Stimulated activated CD8-positive, alpha-beta memory T cell treated with anti-CD3 and anti-CD28 coated beads, Interleukin-15, amount 100 ng/mL, for 48 hours (primary cell): ENCODE measurements at places on chromosomes 2 and 18.

DNA sequence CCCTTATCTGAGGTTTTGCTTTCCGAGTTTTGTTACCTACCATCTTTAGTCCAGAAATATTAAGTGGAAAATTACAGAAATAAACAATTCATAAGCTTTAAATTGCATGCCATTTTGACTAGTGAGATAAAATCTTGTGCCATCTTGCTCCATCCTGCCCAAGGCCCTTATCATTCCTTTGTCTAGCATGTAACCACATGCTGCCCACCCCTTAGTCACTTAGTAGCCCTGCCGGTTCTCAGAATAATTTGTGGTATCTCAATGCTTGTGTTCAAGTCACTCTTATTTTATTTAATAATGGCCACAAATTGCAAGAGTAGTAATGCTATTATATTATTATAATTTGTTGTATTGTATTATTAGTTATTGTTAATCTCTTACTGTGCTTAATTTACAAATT, 36.8 kb upstream of the VPS54 start:
- no peak for DNase-seq

DNA sequence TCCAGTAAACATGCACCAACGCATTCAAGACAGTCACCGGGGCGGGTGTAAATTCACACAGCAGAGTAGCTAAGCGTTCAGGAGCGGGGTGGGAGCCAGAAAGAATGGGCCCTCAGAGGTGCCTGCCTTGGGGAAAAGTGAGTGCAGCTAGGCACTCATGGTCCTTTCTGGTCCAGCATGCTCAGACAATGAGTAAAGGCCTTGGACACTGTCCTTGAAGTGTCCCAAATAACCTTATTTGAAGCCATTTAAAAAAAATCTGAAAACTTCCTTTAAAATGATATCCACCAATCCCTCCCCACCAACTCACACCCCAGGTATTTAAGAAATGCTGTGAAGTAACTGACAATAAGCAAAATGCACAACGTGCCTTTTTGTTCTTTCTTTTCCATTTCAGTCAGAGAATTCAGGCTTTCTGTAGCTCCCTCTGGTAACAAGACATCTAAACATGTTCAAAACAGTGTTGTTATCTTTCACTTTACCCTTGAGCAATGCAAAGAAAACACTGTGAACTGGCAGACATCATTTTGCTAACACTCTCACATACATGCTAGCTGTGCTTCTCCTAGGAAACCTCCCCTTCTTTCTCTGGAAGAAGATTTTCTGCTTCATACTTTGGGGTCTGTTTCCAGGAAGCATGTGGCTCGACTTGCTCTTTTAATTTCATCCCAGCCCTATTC, 445.1 kb upstream of the SPRED2 start:
- no peak for DNase-seq

GRCh38 chr18:59950215-59950944, 50.6 kb downstream of the PMAIP1 start:
- DNase-seq, result no peak

GRCh38 chr2:224838335-224838734, 122.2 kb upstream of the CCDC195 start:
- no peak for DNase-seq

DNA sequence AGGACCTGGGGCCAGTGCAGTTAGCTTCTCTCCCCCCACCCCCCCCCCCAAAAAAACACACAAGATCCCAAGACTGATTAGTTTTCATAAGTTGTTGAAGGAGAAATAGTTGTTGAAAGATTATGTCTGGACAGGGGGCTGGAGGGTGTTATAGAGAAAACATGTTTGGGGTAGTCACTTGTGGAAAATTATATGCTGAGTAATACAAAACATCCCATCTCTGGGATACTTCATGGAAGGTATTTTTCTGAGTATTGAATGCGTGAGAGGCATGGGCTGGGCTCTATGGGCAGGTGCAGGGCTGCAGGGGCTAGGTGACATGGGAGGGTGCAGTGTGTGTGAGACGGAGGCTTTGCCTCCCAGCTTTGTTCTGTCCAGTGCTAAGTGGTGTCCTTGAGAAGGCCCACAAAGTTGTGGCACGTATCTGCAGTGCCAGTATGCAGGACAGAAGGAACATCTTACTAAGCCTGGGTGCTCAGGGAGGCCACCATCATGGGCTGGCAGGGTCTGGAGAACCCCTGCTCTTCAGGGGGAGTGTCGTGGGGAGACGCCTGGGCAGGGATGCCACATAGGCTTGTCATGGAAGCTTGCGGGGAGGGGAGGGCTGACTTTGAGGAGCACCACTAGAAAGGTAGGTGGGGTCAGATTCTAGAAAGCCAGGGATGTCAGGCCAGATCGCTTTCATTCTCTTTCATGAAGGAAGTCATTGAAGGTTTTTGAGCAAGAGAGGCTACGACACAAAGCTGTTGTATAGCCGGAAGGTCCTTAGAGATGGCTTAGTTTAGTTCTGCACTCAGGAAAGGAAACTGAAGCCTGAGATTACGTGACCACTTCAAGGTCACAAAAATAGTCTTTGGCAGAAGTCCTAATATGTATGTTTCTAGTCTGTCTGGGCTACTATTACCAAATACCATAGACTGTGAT, 232.0 kb downstream of the LDLRAD4 start:
- DNase-seq, result no peak

DNA sequence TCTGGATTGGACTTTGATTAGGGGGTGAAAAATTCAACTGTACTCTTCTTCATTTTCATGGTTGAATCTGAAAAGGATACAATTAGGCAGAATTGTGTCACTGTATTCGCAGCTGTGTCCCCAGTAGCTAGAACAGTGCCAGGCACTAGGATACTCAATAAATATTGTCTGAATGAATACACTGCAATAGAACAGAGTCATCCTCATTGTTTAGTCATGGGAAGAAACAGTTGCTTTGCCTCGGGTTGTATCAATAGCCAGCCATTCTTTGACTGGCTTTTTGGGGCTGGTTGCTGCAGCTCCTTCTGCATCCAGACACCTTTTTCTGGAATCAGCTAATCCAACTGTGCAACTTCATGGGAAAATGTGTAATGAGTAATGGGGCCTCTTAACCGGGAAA, 18.1 kb upstream of the DYNC1I2 start:
- no peak for DNase-seq

GRCh38 chr2:222295368-222296062, 3.3 kb downstream of the PAX3 start:
- DNase-seq, result no peak
